NCI-H748 treated with DMSO at 0.1 percent for 48 hours (cell line): ENCODE measurements at places on chromosomes 11 and 22.

DNA sequence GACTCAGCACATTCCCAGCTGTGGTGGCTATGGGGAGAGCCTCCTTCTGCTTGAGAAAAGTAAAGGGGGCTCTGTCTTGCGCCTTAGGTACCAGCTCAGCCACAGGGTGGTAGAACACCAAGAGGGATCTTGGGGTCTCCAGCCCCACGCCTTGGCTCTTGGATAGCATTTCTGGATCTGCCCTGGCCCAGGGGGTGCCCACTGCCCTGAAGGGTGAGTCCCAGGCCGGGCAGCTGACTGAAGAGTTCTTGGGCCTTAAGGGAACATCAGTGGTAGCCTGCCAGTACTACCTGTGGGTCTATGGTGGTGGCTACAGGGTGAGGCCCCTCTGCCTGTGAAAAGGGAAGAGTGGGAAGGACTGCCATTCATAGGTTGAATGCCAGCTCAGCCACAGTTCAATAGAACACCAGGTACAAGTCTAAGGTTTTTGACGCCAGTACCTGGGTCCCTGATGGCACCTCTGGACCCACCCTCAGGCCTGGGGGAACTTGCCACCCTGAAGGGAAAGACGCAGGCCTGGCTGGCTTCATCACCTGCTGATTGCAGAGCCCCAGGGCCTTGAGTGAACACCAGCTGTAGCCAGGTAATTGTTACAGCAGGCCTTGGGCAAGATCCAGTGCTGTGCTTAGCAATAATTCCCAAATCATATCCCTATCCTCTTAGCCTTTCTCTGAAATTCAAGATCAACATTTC is 3.9 kb downstream of the CWF19L2 start:
- DNase-seq = no peak

- no peak for DNase-seq
Observed at GRCh38 chr22:19207401-19207808, 28.9 kb upstream of the SLC25A1 start.

GRCh38 chr11:109728056-109728455 is 306.1 kb downstream of the C11orf87 start:
- no peak for DNase-seq

GRCh38 chr22:29917052-29917902 is 34.3 kb downstream of the MTMR3 start:
- no peak for DNase-seq

DNA sequence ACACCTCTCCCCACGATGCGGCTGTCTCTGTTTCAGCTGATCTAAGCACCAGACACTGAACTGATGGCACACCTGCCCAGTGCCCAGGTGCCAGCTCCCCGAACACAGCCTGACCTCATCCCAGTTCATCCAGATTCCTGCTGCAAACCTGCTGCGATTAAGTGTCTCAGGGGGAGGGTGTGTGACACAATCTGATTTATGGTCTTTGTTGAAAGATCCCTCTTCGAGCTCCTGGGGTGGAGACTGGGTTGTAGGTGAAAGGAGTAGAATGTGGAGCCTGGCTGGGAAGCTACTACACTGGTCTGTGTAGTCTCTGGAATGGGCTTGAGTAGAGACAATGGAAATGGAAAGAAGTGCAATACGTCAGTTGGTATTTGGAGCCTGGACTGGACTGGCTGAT is 390.3 kb downstream of the SHANK2 start:
- DNase-seq = peak; percentile 15

DNA sequence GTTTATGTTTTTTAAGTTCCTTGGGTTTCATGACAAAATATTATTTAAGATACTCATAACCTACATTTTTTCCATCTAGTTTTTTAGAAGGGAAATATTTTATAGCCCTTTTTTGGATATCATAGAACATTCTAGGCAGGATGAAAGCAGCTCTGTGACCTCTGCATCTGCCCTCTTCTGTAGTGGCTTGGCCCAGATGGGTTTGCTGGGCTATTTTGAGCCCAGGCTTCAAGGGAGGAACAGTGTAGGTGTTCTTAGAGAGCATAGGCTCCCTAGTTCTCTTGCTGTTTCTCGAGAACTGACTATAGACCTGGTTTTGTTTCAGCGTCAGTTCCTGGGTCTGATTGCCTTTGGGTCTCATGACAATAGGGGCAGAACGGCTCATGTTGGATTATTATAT is 32.2 kb downstream of the DIXDC1 start:
- no peak for DNase-seq

GRCh38 chr11:111632516-111633220 is 30.4 kb downstream of the SIK2 start:
- DNase-seq = no peak

- DNase-seq = no peak
Observed at GRCh38 chr11:82041764-82042163, 691.9 kb downstream of the FAM181B start.

- DNase-seq = no peak
Observed at GRCh38 chr22:19892925-19893324, 38.3 kb upstream of the GNB1L start.

DNA sequence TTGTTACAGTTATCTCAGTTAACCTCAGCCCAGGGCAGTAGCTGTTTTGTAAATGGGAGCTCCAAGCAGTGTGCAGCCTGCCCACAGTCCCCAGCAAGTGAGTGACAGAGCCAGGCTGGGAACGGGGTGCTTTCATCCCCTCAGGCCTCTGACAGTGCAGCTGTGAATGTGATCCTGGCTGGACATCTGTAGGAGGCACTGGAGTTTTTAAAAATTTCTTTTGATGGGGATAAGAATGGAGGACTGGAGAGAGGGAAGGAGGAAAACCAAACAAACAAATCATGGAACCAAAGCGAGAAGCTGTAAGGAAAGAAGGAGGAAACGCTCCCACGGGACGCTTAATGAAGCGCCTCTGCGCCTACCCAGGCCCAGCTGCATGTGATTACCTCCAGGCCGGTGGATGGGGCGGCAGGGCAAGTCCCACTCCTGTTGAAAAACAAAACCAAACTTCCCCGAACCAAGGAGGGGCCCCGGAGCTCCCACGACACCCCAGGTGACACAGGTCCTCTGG is 40.6 kb downstream of the SCUBE1 start:
- DNase-seq = no peak

DNA sequence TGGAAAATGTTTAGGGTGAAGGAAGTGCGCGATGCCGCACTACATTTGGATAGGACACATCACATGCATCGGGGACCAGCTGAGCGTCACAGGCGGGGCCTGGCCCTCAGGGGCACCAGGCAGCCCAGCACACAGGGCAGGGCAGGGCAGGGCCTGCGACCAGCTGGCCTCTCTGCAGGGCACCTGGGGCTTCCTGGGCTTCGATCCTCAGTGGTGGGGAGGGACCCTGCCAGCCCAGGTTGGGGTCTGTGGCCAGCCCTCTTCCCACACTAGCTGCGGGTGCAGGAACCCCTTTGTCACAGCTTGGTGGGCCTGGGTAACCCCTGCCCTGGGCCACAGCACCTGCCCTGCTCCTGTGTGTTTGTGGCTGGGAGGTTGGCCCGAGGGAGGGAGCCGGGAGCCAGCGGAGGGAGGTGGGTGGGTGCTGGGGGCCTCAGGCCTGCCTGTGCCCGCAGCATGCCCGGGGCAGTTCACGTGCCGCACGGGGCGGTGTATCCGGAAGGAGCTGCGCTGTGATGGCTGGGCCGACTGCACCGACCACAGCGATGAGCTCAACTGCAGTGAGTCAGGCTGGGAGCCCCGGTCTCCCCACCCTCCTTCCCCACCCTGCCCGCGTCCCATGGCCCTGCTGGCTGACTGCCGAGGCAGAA is 37.9 kb downstream of the ST14 start:
- DNase-seq = no peak

DNA sequence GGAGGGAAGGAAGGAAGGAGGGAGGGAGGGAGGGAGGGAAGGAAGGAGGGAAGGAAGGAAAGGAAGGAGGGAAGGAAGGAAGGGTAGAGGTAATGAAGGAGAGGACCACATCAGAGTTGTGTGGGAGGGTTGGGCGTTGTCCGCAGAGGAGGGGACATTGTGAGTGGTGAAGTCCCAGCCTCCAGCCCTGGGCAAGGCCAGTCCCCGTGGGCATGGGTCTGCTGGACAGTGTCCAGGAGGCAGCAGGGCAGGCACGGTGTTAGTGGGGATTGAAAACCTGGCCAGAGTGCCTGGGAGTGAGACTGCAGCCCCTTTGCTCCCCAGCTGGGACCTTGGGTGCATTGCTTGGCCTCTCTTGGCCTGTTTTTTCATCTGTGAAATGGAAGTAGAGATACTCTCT is 1462.3 kb downstream of the BRD1 start:
- DNase-seq = no peak

GRCh38 chr11:112404112-112404511 is 143.5 kb upstream of the PLET1 start:
- DNase-seq = peak; percentile 58

GRCh38 chr11:73141031-73141308 is 1.1 kb downstream of the FCHSD2 start:
- peak; percentile 37 for DNase-seq

- peak; percentile 22 for DNase-seq
Observed at GRCh38 chr11:112995423-112996090, 34.3 kb downstream of the NCAM1 start.

GRCh38 chr22:16955678-16956210 is 52.3 kb downstream of the GAB4 start:
- DNase-seq = no peak

- DNase-seq = no peak
Observed at GRCh38 chr22:17951315-17951714, 73.0 kb downstream of the MICAL3 start.

DNA sequence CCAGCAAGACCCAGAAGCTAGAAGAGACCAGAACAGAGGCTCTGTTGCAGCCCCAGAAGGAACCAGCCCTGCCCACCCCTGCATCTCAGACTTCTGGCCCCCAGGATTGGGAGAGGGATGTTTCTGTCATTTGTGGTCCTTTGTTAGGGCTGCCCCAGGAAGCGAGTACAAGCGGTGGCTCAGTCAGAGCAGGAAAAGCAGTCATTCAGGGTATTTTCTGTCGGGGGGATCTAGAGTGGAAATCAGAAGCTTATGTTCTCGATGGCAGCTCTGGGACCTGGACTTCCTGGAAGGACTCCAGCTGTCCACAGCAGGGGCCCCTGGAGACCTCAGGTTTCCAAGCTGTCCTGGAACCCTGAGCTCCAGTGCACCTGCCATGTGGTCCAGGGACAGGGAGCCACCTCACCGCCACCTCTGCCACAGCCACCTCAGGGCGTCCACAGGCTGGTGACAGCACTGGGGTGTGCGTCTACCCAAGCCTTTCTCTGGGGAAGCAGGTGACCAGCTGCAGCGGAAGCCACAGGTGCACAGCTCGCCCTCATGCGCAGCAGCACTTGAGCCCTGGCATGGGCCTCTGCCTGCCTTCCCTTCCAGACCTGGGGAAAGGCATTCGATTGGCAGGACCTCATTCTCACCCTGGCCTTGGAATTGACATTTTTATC is 2.6 kb downstream of the KRTAP5-5 start:
- DNase-seq = no peak

DNA sequence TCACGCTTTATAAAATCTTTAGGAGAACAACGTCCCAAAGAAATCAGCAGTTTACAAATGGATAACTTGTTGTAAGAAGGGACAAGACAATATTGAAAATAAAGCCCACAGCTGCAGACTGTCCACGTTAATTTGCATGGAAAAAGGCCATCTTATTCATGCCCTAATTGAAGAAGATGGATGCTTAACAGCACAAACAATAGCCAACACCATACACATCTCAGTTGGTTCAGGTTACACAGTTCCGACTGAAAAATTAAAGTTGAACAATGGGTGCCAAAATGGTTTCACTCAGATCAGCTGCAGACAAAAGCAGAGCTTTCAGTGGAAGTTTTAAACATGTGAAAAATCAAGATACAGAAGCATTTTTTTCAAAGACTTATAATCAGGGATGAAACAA is 314.2 kb downstream of the RAB38 start:
- no peak for DNase-seq

- no peak for DNase-seq
Observed at GRCh38 chr22:42978453-42979103, 36.4 kb downstream of the PACSIN2 start.

DNA sequence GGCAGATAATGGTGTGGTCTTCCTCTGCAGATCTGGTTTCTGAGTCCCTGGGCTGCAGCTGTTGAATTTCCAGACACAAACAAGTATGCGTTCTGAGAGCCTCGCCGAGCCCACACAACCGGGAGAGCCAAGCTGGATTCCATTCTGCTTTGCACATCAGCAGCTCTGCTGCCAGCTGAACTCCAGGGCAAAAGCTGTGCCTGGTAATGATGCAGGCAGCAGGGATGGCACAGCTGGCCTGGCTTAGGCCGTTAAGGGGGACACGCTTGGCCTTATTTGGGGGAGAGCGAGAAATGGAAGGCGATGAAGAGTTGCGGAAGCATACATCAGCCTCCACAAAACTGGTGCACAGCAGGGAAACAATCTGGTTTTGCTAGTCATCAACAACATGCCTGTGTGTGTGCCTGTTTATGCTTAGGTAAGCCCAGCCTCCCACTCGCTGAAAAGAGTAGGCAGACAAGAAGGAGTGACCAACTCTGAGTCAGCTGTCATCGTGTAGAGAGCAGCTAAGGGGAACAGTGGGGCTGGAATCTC is 25.1 kb downstream of the ADAMTS8 start:
- DNase-seq = no peak

DNA sequence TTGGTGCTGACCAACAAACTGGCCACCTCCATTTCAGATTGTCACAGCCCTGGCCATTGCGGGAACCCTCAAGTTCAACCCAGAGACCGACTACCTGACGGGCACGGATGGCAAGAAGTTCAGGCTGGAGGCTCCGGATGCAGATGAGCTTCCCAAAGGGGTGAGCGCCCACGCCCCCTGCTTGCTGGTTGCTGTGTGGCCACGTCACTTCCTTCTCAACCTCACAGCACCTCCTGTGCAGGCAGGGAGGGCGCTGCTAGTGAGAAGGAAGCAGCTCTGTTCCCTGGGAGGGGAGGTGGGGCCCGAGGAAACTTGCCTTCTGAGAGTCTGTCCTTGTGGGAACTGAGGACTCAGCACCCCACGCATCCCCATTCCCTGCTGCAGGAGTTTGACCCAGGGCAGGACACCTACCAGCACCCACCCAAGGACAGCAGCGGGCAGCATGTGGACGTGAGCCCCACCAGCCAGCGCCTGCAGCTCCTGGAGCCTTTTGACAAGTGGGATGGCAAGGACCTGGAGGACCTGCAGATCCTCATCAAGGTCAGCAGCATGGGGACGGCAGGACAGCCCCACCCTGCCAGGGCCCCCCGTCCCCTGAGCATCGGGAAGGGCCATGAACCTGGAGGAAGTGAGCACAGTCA is 19.3 kb downstream of the POLR3H start:
- no peak for DNase-seq

GRCh38 chr11:68028802-68029545 is 1.5 kb upstream of the NDUFS8 start:
- DNase-seq = no peak

DNA sequence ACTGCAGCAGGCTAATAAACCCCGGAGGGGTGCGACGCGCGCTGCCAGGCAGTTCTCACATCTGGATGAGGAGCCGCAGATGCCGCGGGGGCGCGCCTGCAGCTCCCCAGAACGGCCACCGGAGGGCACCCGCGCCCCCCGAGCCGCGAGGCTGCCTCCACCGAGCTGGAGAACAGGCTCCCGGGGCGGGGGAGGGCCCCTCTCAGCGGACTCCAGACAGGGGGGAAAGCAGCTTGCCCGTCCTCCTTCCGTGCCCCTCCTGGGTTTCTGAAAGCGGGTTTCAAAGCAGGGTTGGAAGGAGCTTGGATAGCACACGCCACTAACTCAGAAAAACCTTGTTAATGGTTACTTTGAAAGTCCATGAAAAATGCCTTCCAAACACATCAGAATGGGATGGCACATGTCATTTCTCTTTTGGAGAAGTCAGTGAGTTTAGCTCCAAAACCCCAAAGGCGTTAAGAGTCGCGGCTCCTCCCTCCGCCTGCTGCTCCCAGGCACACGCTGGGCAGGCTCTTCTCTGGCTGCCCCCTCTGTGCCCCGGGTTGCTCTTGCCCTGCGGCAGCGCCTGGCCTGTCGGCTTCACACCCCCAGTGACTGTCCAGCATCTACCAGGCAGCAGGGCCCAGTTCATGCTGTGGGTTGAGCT is 317.8 kb downstream of the NTM start:
- DNase-seq = no peak
